ENCODE measurements at places on chromosomes 1 and 21.

GRCh38 chr1:184494929-184495328 is 108.1 kb downstream of the C1orf21 start:
- no peak for DNase-seq

DNA sequence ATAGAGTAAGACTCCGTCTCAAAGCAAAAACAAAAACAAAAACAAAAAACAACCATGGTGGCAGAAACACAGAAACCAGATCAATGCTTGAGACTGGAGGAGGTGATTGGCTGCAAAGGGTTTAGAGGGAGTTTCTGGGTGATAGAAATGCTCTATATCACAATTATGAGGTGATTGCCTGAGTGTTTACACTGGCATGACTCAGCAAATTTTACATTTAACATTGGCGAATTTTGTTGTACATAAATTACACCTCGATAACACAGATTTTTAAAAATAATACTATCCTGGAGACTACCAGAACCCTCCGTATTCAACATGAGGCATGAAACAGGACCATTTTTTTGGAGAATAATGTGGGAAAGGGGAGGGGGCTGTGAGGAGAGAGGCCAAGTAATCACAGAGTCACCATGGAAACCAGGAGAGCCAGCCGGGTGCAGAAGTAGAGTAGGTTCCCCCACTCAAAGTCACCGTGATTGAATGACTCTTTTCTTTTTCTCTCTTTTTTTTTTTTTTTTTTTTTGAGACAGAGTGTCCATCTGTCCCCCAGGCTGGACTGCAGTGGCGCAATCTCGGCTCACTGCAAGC is 24.3 kb downstream of the HEYL start:
- no peak for DNase-seq

- DNase-seq, result no peak
Measured at GRCh38 chr1:62386351-62387121, 50.3 kb upstream of the USP1 start.

DNA sequence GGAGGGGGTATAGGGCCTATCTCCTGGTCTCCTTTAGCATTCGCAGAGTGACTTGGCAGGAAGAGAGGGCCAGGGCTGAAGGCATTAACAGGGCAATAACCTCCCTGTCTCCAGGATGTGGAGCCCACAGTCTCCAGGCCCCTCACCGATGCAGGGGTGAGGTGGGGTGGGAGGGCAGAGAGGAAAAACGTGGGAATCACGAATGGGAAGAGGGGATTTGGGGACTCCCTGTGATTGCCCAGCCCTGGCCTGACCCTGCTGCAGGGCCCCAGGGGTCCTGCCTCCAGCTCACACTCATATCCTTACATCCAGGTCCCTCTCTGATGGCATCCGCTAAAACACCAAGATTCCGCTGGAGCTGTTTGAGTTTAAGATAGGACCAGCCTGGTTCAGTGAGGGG is 14.6 kb downstream of the TFAP2E start:
- DNase-seq, result no peak

- DNase-seq, result no peak
Measured at GRCh38 chr1:33841494-33841893, 22.4 kb upstream of the HMGB4 start.

GRCh38 chr1:113129529-113130185 is 56.7 kb downstream of the LRIG2 start:
- no peak for DNase-seq

DNA sequence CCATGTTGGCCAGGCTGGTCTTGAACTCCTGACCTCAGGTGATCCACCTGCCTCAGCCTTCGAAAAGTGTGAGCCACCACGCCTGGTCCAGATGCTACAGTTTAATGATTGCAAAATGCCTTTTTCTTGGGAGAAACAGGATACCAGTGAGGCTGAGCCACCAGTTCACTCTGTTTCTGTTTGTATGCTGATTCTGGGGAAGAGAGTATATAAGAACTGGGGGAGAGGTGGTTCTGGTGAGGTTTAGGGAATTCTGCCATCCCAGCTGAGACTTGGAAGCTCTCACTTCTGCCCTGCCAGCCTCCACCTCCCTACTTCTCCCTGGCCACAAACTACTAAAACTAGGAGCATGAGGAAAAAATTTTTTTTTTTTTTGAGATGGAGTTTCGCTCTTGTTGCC is 8.1 kb upstream of the PMF1 start:
- no peak for DNase-seq

GRCh38 chr1:229689273-229689672 is 63.2 kb downstream of the URB2 start:
- no peak for DNase-seq

DNA sequence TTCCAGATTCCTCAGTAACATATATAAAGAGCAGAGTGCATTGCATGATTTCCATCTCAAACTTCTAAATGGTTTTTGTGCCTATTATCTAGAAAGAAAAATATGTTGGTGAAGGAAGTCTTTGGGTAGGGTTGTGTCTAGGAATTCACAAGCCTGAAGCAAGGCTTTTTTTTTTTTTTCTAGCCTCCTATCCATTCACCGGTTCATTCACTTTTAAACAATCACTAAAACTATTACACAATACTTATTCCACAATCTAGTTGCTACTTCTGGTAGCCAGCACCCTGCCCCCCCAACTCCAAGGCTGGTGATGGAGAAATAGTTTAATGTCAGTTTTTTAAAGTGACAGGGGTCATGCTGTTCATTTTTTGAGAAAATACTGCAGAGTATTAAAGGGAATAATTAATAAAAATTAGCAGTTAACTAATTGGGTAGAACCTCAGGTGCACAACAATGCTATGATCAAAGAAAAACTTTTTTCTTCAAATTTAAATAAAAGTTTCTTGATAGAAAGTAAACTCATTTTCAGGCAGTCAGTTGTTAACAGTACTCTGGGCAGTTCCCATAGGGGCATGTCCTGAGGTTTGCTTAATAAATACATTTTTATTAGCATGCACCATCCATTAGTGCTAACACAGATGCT is 10.9 kb downstream of the IRF2BP2 start:
- DNase-seq, result no peak

DNA sequence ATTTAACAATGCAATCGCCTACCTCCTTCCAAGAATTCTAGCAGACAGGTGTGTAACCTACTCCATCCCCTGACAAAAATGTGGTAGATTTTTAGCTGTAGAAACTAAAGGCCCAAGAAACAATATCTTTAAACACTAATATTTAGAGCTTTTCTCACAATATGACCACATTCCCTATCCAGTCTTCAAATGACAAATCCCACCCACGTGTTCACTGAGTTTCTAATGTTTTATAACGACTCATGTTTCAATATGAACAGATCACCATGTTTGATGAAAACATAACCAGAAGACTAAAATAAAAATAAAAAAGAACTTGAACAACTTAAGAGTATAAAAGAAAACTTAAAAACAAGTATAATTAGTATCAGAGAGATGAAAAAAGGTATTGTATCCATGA is 24.6 kb downstream of the RSBN1 start:
- no peak for DNase-seq

DNA sequence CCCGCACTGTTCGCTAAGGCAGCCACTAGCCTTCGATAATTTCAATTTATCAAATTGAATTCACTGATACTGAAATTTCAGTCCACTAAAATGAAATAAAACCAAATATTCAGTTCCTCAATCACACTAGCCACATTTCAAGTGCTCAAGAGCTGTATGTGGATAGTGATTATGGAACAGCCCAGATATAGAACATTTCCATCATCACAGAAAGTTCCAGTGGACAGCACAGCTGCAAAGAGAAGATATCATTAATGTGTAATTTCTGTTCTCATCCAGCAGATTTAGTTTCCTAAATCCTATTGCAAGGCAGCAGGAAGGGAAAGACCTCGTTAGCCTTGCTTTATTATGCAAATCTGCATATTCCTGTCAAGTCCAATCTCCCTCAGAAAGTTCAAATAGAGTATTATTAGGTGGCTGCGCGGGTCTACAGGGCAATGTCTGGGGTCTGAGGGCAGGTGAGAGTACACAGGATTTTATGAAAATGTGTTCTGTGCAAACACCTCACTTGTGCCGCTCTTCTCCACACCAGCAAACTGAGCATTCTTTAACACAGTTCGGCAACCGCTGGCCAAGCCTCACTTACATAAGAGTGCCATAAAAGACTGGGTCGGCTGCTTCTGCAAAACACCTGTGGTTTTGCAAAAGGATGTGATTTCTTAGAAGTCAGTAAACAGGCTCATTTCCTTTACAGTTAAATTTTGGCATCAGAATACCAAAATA is 22.4 kb downstream of the CAPZB start:
- no peak for DNase-seq

DNA sequence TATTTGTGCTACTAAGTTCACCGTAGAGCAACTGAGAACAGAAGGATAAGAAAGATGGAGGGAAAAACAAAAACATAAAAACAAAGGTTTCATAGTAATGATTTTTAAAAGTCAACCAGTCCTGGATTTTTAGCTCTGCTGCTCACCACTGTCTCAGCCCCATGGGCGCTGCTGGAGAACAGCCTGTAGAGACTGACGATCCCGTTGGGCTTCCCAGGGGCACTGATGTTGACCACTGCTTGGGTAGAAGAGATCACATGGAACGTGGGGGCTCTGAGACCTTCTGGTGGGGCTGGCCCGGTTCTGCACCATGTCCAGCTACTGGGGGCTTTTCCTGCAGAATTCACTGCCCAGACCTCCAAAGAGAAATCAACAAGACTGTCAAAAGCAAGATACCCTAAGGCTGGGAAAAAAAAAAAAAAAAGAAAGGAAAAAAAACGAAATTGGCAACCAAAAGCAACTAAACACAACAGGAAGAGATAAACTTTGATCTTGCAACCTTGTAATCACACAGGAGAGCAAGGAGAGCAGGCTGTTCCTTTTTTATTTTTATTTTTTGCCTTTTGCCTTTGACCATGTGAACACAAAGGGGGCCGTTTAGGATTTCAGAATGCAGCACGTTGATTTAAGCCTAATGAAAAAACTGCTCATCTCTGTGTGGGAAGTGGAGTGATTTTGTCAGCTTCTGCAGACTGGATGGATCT is 83.5 kb downstream of the KCTD3 start:
- DNase-seq, result no peak

GRCh38 chr1:68175621-68176398 is 56.5 kb downstream of the WLS start:
- no peak for DNase-seq

GRCh38 chr1:10495952-10496351 is 21.2 kb downstream of the PEX14 start:
- no peak for DNase-seq

Measured in stimulated activated CD8-positive, alpha-beta memory T cell treated with anti-CD3 and anti-CD28 coated beads, Interleukin-7, amount 100 ng/mL, for 4 hours (primary cell).